ENCODE measurements at places on chromosomes 1 and 21. TPM values are rescaled to one million over a fixed set of nuclear protein-coding genes. Genes with fewer than 3 reads are reported as not detected.

Gene SLC45A1
- 0.91 TPM for polyA plus RNA-seq

DNA sequence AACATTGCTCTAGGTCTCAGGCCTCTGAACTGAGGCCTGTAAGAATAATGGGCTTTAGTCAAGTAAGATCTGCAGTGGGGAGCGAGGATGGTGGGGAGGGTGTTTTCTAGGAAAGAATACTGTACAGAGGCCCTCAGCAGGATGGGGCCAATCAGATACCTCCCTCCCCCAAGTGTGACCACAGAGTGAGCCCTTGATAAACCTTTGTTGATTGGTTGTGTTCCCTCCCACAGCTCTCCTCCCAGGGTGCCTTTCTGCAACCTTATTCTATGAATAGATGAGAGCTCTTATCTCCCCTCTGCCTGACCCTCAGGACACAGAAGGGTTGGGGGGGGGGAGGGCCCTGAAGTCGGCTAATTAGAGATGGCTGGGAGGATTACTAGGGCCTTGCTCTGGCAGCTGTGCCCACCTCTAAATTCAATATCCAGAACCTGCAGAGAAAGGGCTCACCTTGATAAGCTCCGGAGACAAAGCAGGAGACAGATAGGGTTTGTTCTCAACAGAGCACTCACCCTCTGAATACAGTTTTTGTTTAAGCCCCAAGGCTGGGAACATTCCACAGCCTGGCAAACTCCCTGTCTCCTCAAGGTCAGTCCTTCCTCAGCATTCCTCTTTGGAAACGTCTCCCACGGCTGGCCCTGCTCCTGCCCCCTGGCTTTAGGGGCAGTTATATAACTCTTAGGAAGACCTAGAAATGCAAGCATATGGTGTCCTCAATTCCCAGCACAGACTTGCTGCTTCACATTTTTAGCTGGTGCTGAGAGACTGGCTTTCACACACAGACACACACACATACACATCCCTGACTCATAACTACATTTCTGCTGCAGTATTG lies 42.9 kb downstream of the ATP1A1 start:
- no peak for DNase-seq

DNA sequence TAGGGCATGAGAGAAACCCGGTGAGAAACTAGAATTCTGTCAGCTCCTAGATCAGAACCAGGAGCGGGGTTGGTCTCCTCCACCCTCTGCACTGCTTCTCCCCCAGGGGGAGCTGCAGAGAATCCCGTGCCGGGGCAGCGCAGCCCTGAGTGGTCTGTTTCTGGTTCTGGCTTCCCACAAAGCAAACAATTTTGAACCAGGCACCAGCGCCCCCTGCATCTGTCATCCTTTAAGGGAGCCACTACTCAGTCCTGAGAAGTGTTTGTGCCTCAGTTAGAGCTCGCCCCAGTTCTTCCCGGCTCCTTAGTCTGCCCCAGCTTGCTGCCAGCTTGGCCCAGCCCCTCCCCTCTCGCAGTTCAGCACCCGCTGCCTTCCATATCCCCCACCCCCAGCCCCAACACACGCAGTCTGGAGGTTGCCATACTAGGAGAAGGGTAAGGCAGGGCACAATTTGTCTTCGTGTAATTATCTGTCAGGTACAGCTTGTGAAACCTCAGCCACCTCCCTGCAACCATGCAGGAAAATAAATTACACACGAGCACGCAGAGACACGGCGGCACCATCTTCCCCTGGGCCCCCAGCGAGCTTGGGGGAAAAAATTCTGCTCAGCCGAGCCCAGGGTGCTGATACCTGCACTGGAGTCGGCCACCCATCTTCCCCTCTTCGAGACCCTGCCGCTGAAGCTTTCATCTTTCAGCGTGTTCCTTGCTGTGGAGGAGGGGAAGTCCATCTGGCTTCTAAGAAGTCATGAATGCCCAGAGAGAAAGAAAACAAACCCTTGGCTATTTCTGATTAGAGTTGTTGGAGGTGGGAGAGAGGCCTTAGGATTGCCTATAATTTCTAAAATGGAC lies 62.6 kb upstream of the CD1D start:
- no peak for DNase-seq

DNA sequence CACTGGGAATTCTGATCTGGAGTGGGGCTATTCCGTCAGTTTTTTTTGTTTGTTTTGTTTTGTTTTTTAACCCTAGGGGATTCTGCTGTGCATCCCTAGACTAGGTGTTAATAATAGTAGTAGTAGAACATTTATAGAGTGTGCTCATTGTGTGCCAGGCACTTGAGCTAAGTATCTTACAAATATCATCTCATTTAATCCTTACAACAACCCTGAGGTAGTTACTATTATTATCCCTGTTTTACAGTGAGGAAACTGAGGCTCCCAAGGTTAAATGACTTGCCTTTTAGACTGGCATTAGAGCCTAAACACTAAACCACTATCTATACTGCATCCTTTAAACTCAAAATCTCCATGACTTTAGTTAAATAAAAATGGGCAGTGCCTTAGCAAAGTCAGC lies 22.1 kb downstream of the TOR3A start:
- no peak for DNase-seq

Gene ETV3L
- not detected for polyA plus RNA-seq

DNA sequence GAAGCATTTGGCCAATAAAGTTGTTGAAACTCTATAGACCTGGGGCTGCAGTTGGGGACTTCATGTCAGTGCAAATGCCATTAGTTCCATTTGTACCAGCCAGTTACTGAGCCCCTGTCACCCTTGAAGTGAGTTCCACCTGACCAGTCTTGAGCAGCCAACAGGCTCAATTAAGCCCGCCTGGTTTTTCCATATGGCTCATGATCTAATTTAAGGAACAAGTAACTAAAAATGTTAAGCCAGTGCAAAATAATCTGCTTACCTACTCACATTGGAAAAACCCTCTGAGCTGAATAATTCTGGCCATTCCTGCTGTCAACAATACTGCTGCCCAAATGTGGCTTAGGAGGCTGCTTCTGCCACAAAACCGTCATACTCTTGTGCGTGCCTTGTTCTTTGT lies 21.6 kb downstream of the NSUN4 start:
- no peak for DNase-seq

Gene CD52
- 7,628 TPM for polyA plus RNA-seq

Gene HRNR
- polyA plus RNA-seq = not detected

Gene IL19
- polyA plus RNA-seq = not detected

All from naive thymus-derived CD4-positive, alpha-beta T cell (primary cell).